ENCODE measurements at places on chromosomes 2 and 18.

DNA sequence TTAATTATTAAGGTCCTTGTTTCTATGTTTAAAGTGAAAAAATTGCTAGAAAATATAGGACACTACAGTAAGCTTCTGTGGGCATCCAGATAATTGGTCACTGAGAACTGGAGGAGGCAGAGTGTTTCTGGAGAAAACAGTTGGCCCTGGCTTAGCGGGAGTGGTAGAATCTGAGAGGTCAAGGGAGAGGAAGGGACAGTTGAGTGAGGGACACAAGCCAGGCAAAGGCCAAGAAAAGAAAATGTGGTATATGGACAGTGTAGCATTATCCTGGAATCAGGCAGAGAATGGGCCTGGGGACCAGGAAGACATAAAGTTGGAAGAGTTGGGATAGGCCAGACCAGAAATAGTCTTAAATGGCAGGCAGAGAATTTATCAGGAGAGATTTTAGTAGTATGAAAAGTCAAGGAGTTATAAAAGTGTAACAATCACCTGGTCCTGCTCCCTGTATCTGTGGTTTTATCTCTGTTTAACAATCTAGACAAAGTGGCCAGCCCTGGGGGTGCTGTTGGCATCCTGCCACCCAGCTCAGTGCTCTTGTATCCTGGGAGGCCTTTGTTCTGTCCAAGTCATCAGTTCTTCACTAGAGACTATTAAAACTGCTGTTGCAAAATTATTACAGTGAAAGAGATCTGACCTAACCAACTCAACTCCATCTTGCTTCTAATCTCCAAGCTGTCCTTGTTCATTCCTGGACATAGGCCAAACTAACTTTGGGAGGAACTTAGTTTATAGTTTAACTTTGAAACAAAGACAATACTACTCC, 15.4 kb upstream of the MSGN1 start:
- no peak for DNase-seq

DNA sequence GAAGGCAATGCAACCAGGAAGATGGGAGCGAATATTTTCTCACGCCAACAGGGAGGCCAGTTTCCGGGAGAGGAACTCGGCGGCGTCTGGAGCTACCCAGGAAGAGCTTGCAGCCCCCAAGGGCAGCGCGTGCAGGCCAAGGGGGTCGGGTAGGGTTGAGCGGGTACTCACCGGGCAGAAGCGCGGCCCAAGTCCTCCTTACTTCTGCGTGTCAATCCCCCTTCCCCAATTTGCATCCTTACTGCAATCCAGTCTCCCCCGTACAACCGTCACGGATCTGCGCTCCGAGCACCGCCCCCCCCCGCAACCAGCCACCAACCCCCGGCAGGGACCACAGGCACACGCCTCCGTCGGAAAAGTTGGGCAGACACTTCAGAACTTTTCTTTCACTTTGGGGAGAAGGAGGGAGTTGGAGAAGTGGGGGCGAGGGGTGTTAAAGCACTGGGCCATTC, 1.3 kb downstream of the ATP8B1 start:
- no peak for DNase-seq

DNA sequence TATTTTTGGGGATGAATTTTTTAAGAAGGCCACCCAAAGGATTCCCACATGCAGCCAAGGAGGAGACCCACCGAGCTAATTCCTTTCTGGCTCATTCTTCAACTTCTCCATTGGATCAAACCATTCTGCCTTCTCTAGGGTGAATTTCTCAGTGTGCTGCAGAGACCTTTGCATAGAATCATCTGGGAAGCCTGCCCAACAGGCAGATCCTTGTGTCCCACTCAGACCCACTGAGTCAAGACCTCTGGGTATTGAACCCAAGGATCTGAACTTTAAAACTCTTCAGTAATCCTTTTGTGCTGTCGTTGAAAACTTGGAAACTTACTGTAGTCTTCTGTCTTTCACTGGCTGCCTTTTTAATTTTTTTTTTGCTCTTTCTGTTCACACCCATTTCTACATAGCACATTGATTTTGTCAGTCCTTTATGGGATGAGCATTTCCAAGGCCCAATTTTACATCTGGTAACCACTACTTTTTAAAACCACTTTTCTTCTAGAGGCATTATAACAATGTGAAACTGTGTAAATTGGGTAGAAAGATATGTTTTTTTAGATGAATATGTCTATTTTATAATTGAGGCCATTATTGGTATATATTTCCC, 120.2 kb downstream of the TSN start:
- no peak for DNase-seq

- DNase-seq, result peak; percentile 20
Observed at GRCh38 chr2:237547841-237548416, 18.4 kb upstream of the PRLH start.

DNA sequence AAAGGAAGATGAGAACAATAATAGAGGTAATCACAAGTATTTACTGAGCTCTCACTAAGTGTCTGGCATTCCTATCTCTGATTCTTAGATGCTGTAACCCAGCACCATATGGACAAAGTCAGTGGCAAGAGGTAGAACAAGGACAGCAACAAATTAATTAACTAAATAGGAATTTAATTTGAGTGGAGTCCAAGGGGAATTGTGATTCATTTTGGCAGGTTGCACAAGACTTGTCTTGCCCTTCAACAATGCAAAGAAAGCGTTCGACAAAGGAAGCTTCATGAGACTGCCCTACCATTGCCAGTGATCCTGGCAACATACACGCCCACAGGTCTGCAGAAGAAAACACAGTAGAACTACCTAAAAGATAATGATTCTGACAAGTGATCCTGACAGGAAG, 221.6 kb downstream of the RBM43 start:
- DNase-seq, result no peak

GRCh38 chr2:48530033-48530811, at the start of gene STON1:
STON1 (plus strand) TSS chr2:48530154; CDS start chr2:48580634, 50,480 bp downstream.
- no peak for DNase-seq

DNA sequence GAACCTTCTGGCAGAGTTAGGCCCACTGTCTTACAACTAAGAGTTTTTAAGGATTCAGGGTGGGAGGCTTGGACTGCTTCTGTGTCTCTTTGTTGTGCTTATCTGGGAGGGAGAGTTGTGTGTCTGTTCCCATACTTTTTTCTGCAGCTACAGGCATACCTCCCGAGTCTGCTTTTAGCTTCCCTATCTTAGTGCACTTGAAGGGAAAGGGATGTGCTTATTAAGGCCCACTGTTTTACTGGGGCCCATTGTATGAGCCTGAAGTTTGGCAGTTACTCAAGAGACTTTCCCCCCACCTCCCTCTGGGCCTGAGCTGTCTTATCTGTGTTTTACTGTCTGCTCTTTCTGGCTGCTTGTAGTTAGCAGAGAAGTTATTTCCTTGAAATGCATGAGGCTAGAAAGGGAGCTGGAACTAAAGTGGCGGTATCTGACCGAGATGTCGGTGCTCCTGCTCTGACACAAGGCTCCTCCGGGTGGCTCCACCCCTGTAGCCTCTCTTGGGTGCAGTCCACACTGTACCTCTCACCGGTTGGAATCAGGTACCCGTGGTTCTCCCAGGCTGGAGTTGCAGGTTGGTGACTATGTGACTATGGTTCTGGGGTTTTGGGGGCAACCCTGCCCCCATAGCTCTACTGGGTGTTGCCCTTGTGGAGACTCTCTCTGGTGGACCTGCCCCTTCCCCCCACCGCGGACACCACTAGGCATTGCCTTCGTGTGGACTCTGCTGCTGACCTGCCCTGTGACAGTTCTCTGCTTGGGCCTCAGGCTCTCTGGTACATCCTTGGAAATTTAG, 12.9 kb downstream of the UBR3 start:
- no peak for DNase-seq

DNA sequence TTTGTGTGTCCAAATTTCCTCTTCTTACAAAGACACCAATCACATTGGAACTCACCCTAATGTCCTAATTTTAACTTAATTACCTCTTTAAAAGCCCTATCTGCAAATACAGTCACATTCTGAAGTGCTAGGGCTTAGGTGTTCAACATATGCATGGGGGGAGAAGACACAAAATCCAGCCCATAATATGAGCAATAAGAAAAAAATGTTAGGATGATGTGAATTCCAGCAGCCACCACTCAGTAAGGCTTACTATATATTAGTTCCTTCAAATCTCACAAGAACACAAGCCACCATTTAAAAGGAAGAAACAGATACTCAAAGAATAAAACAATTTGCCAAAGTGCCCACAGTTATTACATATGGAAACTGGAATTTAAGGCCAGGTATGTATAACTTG, 285.7 kb downstream of the EPHA4 start:
- DNase-seq, result no peak

DNA sequence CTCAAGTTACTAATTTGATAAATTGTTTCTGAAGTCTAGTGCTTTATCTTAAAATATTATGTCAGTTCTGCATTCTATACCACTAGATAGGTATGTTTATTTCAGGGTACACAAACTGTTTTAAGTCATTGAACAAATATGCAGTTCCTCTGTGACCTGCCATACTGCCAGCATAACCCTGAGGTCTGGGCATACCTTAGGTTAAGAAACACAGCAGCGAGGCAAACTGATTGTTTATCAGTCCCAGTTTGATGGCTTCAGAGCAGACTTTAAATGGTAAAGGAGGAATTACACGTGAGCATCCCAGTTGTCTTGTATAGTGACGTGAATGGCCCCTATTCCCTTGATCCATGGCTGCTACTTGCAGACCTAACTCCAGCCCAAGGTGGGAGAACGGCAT, 186.4 kb upstream of the LRRTM1 start:
- no peak for DNase-seq

GRCh38 chr2:218063486-218063885, 5.6 kb upstream of the RUFY4 start:
- DNase-seq, result no peak

DNA sequence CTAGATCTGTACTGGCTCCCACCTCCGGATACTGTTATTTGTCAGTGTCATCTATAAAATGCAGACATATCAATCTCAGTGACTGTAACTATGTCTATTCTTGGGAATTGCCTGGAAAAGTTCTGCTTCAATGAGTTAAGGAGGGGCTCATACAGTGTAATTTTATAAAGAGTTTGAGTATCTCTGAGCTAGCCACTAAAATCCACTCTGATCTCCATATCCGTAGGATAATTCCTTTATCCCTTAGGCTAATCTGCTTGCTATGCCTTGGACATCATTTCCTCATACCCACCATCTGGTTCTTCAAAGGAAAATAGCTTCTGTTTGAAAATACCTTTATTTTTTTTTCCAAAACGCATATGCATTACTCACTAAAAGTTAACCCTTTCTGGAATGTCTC, 863.2 kb downstream of the SUCLG1 start:
- no peak for DNase-seq

DNA sequence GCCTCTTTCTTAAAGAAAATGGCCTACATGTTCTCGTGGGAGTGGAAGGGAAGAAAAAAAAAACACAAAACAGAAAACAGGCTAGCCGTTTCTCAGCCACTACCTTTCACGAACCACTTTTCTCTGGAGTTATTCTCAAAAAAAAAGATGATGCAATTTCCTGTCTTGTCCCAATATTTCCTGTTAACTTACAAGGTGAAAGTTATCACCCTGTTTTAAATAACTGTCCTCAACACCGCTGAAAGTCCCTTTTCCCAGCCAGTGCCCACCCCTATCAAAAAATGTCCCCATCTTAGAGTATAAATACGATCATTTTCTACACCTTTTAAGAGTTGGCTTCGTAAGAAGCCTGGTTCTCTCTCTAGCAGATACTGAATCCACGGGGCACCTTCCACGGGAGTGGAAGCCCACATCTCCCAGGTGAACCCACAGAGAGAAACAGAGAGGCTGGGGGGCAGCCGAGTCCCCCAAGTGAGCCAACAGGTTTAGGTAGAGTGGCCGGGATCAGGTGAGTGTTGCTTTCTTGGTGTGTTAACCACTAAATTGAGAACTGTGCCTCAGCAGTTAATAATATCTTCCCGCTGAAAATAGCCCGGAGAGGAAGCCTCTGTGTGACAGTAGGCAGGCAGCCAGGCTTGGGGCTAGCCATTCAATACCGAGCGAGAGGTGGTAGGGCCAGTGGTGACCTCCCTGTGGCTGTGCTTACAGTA, 15.9 kb downstream of the SMAD7 start:
- DNase-seq, result no peak

- no peak for DNase-seq
Observed at GRCh38 chr2:206311026-206311425, 36.6 kb downstream of the ZDBF2 start.

- no peak for DNase-seq
Observed at GRCh38 chr2:231663458-231664212, 44.7 kb upstream of the PTMA start.

DNA sequence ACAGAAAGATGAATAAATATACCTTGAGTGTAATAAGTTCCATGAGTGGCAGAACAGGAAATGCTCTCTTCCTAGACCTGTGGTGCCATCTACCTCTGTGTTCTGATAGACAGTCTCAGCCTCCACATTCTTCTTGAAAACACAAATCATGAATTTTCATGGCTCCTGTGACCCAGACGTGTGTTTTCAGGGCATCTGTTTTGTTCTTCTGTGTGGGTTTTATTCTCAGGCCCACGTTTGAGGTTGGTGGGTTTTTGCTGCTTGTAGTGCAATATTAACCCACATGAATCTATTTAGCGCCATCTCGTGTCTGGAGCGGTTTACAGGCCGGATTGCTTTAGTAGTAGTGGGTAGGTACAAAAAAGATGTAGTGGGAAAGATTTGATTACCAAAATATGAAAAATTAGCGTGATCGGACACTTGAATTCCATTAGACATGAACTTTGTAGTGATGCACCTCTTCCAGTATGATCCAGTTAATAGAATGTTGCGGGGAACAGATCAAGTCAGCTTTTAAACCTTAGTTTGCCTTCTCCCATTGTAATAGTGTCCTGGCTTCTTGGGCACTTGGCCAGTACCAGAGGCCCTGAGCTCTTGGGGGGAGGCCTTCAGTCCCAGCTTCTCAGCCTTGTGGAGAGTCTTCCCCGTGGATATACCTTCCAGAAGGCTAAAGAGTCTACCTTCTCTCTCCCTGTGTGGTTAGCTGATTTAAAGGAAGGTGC, 256.5 kb downstream of the TPGS2 start:
- peak; percentile 36 for DNase-seq

DNA sequence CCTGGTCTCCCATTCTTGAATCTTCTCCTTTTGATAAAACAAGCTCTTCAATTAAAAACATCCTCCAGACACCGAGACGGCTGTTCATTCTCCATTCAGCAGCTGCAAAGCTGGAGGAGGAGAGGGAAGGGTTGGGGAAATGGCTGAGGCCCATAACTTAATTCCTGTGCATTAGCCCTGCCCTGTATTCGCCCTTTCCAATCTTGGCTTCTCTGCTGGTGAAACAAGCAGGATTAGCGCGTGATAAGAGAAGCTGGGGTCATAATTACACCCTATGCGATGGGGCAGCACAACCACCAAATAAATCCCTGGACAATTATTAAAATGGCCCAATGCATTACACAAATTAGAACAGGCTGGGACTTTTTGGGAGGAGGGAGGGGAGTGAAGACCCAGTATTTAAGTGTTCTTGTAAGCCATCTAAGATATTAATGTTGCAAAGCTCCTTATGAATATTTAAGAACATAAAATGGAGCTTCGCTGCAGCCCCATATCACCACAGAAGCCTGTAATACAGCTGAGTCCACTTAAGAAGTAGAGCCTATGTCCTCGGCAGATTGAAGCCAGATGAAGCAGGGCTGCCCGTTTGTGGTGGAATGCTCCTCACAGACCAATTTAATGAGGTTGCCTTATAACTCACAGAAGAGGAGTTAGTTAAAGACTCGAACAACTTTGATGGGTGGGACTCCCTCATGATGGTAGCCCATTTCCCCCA, 176.6 kb upstream of the SKOR2 start:
- DNase-seq, result no peak

GRCh38 chr2:229141424-229142025, 129.6 kb downstream of the PID1 start:
- no peak for DNase-seq

GRCh38 chr2:24083567-24084385, 858 bp downstream of the TP53I3 start:
- peak; percentile 8 for DNase-seq

All from H4 (cell line).